ENCODE measurements at places on chromosomes 1 and 21.

DNA sequence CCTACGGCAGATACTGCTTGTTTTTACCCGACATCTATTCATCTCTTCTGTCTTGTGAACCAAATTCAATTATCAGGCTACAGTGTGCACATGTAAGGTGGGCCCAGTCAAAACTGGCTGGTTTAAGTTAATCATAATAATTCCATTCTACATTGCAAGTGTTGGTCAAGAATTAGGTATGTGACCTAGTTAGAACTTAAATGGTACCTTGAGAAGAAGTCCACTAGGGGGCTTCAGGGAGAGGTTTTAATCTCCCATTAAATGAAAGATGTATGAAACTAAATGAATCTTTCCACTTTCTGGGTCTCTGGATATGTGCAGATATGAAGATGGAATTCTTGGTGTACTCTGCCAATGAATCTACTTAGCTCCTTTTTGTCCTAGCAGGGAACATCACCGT is 187.1 kb downstream of the CDC42BPA start:
- no peak for DNase-seq

- DNase-seq, result no peak
These were observed 128.7 kb downstream of the RPS6KC1 start for GRCh38 chr1:213179784-213180183.

- no peak for DNase-seq
These were observed 31.7 kb downstream of the TRIM11 start for GRCh38 chr1:228374711-228375577.

DNA sequence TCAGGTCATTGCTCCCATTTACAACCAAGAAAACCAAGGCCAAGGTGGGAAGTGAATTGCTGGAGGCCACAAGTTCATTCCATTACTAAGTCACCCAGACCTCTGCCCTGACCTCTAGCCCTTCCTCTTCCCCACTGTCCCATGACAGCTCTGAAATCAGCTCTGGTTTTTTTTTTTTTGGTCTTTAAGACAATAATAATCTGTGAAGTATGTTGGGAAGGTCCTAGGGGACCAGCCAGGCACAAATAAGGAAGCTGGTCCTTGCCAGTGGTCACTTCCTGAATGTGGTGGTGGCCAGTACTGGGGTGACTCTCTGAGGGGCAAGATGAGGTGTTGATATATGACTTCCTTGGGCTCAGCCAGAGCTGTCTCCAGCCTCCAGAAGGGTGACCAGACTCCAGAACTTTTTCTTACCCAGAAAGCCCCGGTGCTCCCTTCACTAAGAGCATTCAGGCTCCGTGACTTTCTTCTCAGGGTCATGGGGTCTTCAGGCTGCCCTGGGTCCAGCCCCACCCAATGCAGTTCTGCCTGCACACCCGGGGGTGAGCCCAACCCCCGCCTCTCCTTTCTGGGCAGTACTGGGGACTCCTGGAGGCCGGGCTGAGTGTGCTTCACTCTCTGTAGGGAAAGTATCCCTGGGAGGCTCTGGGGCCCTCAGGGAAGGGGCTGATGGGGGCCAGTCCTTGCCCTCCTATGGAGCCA is 159.6 kb downstream of the PTPRU start:
- no peak for DNase-seq

GRCh38 chr1:234965111-234965510 is 163.5 kb downstream of the TOMM20 start:
- no peak for DNase-seq

DNA sequence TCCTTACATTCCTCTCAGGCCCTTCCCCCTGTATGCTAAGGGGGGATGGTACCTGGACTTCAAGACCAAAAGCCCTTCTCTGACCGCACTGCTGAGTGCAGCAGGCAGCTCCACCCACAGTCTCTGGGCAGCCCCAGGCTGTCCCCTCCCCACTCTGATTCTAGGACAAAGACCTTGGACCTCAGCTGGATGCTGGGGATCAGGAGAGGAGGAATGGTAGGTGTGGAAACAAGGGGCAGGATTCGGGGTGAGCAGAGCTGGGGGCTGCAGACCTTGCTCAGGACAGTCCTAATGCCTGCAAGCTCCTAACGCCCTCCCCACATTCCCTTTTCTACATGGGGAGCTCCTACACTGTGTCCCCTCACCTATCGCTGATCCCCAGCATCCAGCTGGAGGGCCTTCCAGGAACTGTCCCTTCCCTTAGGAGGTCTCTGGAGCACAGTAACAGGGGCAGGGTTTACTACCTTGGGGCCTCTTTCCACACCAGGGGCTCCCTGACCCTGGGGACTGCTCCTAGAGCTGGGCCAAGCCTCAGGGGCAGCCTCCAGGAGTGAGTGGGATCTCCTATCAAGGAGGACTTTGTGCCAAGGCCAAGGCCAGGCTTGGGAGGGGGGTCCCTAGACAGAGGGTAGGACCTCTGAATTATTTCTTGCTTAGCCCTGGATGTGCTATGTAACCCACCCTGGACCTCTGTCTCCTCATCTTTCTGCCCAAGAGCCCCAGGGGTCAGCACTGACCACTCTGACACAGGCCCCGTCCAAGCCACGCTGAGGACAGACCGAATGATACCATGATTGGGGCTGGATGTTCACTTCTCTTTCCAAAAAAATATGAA is 5.6 kb downstream of the CLDN19 start:
- DNase-seq, result no peak

DNA sequence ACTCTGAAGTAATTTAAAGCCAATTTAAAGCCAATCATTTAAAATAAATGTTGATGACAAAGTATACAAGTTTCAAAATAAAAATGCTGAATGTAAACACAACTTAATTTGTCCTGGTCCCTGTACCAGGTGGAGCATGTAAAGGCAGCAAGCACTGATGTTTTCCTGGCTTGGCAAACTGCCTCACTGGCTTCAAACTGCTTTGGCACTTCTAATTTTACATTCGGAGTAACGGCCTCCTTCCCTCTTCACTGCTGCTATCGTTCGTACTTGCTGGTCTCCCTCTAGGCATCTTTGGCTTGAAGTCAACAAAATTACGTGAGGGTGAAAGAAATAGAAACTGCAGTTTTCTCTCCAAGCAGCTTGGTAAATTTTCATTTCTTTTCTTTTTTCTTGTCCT is 287.9 kb downstream of the LTN1 start:
- no peak for DNase-seq

DNA sequence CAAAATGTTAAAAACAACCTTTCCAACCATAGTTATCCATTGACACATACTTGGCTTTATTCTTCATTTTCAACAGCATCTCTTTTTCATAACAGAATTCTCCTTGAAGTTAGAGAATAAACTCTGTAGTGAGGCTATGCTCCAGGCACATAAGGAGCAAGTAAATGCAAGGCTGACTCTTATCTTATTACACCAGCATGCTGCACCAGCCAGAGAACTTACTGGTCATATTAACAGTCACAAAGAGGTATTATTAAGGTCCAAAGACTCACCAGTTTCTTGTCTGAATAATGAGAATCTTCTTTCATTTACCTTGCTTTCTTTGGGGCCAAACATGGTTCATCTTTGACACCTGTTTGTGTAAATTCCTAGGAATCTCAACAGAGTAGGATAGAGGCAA is 71.3 kb upstream of the IVNS1ABP start:
- no peak for DNase-seq

- no peak for DNase-seq
These were observed 59.4 kb downstream of the GPR137B start for GRCh38 chr1:236201786-236202185.

- DNase-seq, result no peak
These were observed 40.8 kb downstream of the RTCA start for GRCh38 chr1:100306735-100307313.

DNA sequence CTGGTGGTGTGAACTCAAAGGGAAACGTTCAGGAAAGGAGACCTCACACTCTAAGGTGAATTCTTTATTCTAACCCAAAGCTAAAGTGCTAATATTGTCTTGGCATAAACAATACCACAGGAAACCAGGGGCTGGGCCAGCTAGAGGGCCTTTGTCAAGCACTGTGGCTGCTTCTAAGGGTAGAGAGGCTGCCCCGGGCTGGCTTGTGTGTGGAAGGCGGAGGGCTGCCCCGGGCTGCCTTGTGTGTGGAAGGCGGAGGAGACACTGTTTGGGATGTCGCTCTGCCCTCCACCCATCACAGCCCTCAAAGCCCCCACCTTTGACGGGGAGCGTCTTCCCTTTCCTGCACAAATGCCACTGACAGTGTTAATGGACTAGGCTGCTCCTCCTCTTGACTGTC is 216.8 kb downstream of the TOMM20 start:
- DNase-seq, result no peak

Measured in esophagus squamous epithelium (tissue), 5 donors.